ENCODE measurements at places on chromosomes 3 and 15.
A peak's percentile ranks its signal among the peaks of the same experiment; 100 is the strongest.

DNA sequence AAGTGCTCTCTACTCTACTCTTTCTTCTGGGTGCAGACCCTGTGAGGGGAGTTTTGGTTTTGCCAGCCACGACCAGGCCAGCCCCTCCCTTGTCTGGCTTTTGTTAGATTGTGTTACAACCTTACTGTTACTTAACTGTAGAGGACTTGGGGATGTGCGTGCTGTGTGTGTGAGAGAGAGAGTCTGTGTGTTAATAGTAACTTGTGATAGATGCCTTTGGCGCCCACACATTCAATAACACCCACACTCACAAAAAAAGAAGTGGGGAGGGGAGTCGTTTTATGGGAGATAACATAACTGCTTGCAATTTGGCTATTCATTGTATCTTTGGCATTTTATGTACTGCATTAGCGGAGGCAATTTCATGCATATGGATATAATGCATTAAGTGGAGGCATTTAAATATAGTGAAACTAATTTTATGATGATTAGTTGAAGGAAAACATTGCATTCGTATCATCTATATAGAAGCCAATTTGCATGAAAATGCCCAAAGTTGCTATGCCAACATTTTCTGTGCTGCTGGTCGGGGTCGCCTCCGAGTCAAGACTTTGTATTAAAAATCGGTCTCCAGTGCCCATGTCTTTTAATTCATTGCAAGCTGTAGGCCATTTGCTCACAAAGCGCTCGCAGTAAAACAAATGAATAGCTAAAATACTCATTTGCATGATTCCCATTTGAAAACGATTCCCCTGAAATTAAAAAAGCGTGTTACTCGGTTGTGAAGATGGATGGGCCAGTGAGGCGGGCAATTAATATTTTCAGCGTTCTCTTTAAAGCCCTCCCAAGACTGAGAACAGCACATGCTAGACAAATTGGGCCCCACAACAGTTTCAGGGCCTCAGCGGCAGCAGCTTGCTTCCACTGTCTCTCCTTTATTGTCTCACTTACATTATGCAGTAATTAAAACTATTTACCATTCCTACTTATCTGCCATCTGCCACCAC lies 158.5 kb upstream of the SMAD3 start:
- no peak for DNase-seq

- DNase-seq, result peak; percentile 57
These were observed 437.7 kb downstream of the RAP2B start for GRCh38 chr3:153599685-153600084.

DNA sequence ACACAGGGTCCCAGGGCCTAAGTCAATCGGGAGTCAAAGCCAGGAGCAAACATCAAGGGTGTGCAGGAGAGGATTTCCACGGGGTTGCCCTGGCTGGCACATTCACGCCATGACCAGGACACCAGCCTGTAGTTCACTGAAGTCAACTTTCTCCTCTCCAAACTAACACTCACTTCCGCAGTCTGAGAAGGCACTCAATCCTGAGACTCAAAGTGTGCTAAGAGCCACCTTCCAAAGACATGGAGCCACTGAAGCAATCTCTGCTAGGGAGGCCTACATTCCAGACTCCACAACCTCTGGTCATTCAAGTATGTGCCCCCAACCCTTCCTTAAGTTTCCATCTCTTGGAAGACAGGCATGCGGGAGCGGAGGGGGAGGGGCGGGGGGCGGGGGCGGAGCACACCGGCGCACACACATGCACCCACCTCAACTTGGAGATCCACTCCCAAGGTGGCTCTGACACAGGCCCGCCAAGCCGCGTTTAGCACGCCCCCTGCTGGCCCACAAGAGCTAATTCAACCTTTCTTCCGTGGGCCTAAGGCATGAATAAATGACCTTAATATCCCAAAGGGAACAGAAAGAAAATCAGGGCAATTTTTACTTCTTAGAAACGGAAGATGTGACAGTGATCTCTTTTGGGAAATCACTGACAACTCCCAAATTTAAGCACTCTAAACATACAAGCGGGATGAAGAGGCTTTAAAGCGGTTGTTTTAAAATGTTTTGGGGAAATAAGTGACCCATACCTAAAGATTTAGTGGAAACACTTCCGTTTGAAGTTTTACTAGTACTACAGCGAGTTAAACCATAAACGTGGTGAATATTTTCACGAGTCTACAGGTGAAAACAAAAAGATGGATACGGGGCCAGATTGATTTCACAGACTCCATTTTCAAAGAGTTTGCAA lies 162.5 kb upstream of the CHRNA7 start:
- DNase-seq, result peak; percentile 33

GRCh38 chr3:81859524-81859923 lies 98.1 kb upstream of the GBE1 start:
- peak; percentile 80 for DNase-seq

DNA sequence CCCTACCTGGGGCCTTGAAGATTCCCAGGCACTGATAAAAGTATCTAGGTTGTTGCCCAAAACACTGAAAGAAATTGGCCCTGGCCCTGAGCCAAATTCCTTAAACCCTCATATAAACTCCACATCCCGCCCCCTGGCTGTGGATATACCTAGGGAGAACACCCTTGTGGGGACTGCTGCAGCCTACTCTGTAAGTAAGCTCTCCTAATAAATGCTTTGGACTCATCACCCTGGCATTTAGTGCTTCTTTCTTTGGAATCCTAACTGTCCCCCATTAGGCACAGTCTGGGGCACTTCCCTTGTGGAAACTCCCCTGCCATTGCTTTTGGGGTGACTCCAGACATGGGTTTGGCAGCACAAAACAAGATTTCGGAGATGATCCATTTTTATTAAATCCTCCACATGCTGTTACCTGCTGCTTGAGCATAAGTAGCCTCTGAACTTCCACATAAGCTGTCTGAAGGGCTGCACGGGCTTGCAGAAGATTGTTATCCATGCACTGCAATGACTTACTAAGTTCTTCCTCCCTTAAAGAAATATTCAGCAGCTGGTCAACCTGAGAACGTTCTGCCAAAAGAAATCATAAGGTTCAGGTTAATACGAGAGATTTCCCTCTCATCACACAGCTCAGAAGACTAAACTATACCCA lies 46.4 kb downstream of the ZNF106 start:
- no peak for DNase-seq

DNA sequence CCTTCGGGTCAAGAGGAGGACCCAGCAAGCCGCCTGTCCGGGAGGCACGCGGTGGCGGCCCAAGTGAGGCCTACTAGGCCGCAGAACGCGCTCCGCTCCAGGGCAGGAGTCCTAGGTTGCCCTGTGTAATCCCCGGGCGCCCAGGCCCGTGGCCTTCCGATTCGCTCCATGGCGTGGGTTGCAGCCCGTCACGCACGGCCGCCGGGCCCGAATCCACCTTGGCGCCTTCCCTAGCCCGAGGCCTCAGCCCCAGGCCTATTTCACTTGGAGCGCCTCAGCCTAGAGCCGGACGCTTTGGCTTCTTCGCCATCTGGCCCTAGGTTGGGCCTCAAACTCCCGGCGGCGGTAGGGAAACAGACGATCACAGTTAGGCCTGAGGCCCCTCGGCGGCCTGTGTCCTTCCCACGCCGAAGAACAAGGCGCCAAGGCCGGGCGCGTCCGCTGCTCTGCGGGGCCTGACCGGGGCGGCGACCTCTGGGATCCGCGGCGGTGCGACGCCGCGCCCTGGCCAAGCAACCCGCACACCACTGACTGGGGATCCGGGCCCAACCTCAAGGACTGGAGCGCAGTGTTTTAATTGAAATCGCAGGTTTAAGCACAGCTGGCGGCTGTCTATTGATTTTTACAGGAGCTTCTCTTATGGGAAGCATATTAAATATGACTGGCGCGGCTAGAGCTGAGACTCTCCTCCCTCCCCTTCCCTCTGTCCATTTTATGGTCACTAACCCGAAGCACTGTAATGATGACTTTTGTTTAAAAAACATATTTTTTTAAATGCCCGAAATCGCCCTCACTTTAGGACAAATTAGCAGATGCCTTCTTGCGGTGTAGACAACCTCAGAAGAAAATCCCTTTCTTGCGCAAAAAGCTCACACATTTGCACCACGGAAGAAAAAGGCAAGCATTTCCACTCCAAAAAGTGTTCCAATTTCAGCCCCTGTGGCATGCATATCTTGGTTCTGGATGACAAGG lies 3.8 kb upstream of the FEZF2 start:
- no peak for DNase-seq

All from bronchial epithelial cell (primary cell).